ENCODE measurements at places on chromosomes 16 and 17.

DNA sequence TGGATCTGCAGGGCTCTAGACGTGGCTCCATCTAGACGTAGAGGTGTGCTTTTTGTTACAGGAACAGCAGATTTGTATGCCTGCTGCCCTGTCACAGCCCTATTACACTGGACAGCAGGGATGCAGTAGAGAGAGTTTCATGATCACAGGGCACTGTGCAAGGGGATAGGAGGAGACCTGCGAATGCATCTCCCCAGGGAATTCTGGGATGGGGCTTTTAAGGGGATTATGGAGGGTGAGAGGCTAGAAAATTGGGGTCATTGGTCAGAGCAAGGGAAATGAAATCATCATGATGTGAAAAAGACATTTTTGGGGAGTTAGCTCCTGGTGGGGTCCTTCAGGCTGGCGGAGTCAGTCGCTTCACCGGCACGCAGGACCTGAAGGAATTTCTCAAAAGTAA lies 3.9 kb upstream of the NUPR1 start:
- DNase-seq: no peak

- no peak for DNase-seq
Observed at GRCh38 chr17:40374821-40375498, 10.4 kb upstream of the GJD3 start.

- no peak for DNase-seq
Observed at GRCh38 chr16:12060751-12061150, 84.2 kb downstream of the SNX29 start.

DNA sequence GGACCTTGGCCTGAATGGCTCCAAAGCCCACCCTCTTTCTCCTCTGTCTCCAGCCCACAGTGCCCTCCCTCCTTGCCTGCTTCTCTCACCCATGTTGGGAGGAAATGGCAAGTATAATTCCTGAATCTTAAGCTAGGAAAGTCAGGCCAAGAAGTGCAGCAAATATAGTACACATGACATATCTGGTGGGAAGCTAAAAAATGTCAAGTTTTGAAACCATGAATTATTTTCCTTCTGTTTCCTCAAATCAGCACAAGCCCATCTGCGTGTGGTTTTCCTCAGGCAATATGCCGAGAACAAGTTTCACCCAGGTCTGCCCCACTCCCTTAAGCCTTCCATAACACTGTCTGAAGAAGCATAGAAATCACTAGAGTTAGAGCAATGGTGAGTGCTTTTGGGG lies 502.8 kb upstream of the CDH11 start:
- DNase-seq: peak; percentile 22

DNA sequence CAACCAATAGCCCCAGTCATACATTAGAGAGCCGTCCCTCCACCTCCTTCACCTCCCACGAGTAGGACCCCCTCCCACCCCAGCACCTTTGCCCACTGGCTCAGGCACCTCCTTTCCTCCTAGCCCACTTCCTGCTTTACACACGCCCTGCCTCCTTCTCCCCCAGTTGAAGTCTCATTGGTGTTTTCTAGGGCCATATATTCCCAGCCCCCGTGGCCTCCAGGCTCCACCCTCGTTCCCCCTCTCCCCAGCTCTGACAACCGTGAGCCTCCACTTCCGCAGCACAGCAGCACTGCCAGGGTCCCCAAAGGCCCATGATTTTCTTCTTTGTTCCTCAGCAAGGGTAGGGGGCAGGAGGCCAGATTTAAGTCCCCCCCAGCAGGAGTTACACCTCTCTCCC lies 340.3 kb upstream of the TNRC6C start:
- DNase-seq: no peak

DNA sequence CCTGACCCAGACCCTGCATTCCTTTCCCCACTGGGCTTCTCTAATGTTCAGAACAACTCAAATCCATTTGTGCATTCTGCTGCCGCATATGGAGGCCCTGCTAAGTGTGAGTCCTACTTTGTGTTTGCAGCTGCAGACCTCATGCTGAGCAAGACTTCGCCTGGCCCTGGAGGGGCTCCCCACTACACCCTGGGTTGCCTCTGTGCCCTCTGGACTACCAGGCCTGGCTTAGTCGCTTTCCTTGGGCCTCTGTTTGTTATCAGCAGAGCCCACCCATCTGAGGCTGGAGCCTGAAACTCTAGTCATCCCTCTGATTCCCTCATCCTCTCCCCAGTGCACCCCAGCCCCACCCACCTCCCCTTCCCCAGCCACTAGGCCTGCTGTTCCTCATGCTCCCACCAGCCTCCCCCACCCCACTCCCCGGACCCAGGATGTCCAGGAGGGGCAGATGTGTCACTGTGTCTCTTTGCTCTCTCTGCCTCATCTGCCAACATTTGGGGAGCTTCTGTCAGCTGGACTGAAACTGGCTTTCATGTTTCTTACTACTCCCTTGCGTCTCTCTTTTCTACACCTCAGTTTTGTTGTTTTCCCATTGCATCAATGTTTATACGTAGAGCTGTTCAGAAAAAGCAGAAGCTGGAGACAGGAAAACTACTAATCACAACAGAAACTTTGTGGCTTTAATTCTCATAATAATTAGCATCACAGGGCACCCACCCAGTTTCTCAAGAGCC lies 17.9 kb upstream of the CD300E start:
- no peak for DNase-seq

- DNase-seq: no peak
Observed at GRCh38 chr16:9048302-9048700, 43.1 kb upstream of the HAPSTR1 start.

GRCh38 chr17:10155371-10156076 lies 42.9 kb downstream of the GAS7 start:
- DNase-seq: no peak

- DNase-seq: no peak
Observed at GRCh38 chr16:87956098-87956364, 4.8 kb downstream of the BANP start.

- DNase-seq: peak; percentile 2
Observed at GRCh38 chr16:1105888-1106620, 10.0 kb upstream of the C1QTNF8 start.

GRCh38 chr16:77450790-77451487 lies 16.1 kb upstream of the ADAMTS18 start:
- DNase-seq: no peak

GRCh38 chr17:51258756-51259563 lies 889 bp downstream of the MBTD1 start:
- no peak for DNase-seq

- DNase-seq: peak; percentile 63
Observed at GRCh38 chr17:67528751-67529436, 151.8 kb downstream of the PITPNC1 start.

DNA sequence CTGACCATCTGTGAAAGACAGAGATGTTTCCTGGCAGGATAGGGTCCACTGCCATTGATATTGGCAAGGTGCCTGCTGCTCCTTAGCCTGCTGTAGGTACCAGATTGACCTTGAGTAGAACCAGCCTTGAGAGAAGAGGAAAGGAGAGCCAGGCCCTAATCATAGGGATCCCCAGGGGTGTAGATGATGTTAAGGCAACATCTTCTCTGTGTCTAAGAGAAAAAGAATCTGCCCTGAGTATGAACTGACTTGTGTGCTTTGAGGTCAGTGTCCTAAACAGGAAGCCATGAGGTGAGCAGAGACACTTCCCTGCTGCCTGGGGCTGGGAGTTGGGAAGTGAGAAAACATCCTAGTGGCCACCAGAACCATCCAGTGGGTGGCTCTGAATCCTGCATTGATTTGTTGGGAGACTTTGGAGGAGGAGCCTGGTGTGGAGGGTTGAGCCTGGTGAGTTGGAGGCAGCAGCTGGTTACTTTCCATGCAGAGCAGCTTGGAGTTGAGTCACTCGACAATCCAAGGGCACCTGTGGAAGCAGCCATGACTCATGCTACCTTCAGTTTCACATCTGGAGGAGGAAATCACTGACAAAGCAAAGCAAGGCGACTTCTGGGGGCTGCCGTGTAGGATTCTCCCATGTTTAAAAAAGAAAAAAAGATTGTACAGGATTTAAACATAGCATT lies 47.8 kb downstream of the BMERB1 start:
- DNase-seq: peak; percentile 82

DNA sequence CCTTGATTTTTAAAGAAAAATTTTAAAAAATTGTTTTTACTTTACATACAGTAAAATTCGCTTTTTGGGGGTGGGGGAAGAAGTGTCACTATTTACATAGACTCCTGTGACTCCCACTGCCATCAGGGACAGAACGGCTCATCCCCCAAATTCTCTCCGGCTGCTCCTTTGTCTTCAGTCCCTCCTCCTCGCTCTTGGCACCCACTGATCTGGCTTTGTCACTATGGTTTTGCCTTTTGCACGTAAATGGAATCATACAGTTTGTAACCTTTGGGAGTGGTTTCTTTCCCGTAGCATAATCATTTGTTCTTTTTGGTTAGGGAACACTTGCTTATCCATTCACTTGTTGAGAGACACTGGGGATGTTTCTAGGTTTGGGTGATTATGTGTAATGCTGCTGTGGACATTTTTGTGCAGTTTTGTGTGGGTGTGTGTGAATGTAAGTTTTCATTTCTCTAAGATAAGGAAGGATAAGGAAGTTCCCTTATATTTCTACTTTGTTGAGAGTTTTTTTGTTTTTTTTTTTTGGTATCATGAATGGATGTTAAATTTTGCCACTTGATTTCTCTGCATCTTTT lies 27.4 kb downstream of the RAB11FIP4 start:
- DNase-seq: no peak

All from AG09319 (cell line).